ENCODE measurements at places on chromosomes 2 and 18.

DNA sequence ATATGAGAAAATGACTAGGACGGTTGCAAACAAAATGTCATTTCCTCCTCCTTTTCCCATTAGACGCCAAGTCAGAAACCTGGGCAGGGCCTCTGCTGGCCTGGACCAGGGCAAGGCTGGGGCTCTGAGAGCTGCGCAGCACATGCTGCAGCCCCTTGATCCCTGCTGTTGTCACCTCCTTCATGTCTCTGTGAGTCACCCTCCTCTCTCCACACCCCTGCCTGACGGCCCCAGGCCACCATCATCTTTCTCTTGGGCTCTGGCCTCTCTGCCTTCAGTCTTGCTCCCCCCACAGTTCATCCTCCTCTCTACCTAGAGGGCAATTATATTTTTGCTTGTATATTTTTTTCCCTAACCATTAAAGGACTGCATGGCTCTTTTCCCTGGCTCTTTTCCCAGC, 10.0 kb downstream of the FLACC1 start:
- DNase-seq = no peak

GRCh38 chr2:221085341-221085900, 486.7 kb downstream of the EPHA4 start:
- no peak for DNase-seq

DNA sequence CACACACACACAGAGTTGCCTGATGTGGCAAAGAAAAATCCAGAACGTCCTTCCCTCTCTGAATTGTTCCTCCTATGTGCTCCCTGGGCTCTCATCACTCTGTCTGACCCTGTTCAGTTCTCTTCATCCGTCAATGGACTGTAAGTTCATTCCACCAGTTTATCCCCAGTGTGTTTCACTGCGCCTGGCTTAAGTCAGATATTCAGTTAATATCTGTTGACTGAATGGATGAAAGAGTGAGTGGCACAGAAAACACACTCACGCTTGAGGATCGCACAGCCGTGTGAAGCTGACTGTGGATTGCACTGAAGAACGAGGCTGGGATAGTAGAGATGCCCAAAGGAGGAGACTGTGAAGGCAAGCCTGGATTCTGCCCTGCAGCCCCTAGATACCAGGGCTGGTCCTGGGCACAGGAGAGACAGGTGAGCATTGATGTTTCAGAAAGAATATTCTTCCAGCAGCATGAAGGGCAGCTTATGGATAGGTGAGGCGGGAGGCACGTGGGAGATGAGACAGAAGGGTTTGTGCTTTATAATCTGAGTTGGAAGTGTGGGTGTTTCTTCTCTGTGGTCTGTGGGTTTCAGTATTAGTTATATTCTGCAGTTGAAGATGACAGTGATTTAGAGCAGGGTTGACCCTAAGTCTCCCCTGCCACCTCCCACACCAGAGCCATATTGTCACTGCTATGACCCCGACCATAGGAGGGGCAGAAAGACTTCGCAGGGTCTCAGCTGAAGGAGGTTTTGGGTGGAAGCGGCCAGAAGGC, 129.9 kb downstream of the SOCS6 start:
- DNase-seq = no peak

- no peak for DNase-seq
Observed at GRCh38 chr2:126843081-126843480, 55.6 kb upstream of the TEX51 start.

GRCh38 chr2:96065381-96065930, 30.7 kb upstream of the GPAT2 start:
- no peak for DNase-seq

- DNase-seq = peak; percentile 37
Observed at GRCh38 chr18:23498877-23499276, 4.4 kb upstream of the RMC1 start.

DNA sequence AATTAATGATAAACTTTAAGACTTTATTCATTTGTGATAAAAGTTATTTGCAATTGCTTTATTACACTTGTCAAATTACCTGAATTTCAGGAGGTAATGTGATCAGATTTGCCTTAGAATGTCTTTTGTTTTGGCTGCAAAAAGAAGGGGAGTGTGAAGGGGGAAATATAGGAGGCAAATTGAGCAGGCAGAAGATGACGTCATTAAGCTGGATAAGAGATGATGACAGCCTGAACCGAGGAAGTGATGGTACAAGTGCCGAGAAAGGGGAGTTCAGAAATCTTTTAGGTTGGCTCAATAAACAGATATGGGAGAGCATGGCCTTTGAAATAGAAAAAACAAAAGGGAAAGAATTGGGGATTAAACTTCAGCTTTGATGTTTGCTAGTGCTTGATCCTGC, 73.0 kb upstream of the TTN start:
- no peak for DNase-seq

DNA sequence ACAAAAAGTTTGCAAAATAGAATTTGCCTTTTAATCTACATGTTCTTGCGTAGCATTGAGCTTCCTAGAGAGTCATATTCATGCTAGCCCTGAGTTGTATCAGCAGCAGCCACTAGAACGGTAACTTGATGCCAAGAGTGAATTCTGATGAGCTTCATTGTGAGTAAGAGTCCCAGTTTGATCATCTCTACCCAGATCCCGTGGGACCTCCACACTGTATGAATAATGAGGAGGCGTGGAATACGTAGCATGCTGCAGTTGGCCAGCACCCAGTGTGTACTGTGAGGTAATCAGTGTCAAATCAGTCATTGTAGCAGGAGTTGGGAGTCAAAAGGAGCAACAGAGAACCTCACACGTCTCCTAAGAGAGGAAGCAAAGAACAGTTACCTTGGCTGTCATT, 197.9 kb downstream of the NEDD4L start:
- DNase-seq = no peak

DNA sequence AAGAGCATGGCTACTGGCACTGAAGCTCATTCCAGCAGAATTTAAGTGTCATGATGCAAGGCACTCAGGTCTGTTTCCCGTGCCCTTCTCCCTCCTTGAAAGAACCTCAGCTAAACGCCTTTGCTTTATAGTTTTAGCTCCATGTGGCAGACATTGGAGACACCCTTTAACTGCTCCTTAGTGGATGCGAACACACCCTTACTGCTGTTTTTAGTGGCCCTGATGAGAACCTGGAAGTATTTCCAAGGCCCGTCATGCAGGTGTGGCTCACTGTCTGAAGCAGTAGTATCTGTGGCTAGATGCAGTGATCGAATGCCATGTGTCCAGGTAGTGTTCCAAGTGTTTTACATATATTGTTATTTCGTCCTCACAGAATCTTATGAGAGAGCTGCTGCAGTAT, 28.3 kb downstream of the KIF5C start:
- DNase-seq = no peak

DNA sequence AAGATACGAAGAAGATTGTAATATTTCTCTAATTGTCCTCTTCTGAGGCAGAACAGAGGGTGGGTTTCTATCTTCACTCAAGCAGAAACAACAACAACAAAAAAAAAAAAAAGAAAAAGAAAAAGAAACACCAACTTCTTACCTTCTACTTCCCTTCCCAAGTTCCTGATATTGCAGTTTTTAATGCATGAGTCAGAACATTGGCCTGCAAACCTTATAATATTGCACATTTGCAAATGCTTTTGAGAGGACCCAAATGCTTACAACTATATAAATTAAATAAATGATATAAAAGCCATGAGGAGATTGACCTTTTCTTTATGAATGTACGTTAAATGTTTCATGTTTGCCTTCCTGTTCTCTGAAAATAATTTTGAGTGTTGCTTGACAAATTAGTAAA, 37.3 kb downstream of the PAX3 start:
- no peak for DNase-seq

GRCh38 chr2:75560022-75560767, 544 bp downstream of the EVA1A start:
- no peak for DNase-seq

- no peak for DNase-seq
Observed at GRCh38 chr2:137252934-137253333, 487.6 kb downstream of the THSD7B start.

- DNase-seq = no peak
Observed at GRCh38 chr2:128793404-128793803, 474.7 kb upstream of the HS6ST1 start.
